ENCODE measurements at places on chromosomes 3 and 15.

GRCh38 chr3:159731254-159731653 lies 257.4 kb upstream of the IL12A start:
- no peak for DNase-seq

DNA sequence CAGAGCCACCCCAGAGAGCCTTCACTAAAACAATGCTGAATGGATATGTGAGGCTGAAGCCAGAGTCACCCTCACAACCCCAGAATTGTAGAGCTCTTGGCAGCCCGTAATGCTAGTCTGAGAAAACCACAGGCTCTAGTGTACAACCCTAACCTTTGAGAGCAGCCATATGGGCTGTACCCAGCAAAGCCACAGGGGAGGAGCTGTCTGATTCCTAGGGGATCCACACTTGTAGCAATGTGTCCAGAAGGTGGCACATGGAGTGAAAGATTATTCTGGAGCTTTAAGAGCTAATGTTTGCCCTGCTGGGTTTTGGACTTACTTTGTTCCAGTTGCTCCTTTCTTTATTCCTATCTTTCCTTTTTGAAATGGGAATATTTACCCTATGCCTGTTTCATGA lies 626.8 kb downstream of the GRM7 start:
- DNase-seq, result no peak

GRCh38 chr15:80567721-80568157 lies 127.4 kb upstream of the ABHD17C start:
- DNase-seq, result no peak

DNA sequence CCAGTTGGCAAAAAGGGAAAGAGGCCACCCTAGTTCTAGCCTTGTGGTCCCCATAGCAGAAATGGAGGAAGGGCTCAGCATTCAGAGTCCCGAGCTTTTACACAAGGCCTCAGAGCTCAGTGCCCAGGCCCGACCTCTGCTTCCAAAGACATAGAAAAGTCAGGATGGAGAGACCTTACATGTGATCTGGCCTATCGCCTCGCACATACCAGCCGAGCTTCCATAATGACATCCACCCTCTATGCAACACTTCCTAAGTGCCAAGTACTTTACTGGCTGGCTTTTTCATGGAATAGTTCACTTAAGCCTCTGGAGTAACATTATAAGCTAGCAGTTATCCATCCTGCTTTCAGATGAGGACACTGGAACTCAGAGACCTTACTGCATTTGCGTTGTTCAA lies 275.9 kb downstream of the FAM43A start:
- DNase-seq, result no peak

GRCh38 chr15:63344731-63345390 lies 36.8 kb downstream of the CA12 start:
- DNase-seq, result no peak

DNA sequence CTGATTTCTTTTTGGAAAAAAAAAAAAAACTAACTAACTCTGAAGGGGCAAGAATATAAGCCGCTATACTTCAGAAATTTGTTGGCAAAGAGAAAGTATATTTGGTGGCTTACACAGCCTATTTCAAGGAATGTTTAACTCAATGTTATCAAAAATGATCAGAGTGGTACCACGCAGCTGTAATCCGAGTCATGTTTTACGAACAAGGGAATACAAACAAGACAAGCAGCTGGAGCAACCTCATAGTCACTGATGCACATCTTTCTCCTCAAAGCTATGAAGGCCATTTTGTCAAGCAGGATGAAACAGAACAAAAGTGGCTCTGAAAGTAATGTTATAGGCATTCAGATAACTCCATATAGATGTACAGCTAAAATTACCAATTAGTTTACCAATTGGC lies 81.2 kb downstream of the SCAPER start:
- DNase-seq, result no peak

GRCh38 chr3:17301271-17301670 lies 416.5 kb downstream of the PLCL2 start:
- DNase-seq, result no peak

DNA sequence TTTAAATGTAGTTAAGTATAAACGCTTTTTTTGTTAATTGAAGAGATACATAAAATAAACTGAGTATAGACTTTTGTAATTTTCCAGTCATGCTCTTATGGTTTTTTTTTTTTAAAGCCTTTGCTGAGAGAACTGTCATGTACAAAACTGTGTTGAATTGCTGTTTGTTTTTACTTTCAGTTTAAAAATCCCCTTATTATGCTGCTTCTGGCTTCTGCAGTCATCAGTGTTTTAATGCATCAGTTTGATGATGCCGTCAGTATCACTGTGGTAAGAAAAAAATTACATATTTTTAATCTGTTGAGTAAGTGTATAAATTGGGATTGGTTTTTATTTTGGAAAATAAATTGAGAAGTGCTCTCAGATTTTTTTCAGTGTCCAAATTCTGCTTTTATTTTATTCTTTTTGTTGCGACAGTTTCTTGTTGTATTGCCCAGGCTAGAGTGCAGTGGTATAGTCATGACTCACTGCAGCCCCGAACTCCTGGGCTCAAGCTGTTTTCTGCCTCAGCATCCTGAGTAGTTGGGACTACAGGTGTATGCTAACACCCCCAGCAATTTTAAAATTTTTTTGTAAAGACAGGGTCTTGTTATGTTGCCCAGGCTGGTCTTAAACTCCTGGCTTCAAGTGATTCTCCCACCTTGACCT lies 40.7 kb downstream of the ATP2C1 start:
- no peak for DNase-seq

- DNase-seq, result no peak
These were observed 13.2 kb downstream of the USP13 start for GRCh38 chr3:179666030-179666429.

DNA sequence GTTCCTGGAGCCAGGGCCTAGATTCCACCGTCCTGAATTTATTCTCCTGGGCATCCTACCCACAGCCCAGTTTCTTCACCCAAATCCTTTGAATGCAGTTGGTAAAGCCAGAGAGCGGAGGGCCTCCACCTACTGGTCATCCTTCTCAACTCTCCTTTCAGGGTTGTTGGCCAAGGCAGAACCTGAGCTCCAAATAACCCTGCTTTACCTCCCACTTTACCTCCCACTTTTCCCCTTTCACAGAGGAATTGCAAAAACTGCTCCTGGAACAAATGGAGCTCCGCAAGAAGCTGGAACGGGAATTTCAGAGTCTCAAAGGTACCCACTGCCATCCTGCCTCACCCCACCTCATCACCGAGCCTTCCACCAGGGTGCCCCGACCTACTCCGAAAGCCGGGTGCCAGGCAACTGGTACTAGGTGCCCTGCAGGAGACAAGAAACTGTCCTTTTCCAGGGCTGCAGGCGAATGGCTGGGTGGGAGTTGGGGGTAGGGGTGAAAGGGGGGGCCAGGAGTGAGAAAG lies 6.8 kb downstream of the SKOR1 start:
- no peak for DNase-seq

GRCh38 chr3:31361371-31362273 lies 171.1 kb upstream of the STT3B start:
- DNase-seq, result no peak

DNA sequence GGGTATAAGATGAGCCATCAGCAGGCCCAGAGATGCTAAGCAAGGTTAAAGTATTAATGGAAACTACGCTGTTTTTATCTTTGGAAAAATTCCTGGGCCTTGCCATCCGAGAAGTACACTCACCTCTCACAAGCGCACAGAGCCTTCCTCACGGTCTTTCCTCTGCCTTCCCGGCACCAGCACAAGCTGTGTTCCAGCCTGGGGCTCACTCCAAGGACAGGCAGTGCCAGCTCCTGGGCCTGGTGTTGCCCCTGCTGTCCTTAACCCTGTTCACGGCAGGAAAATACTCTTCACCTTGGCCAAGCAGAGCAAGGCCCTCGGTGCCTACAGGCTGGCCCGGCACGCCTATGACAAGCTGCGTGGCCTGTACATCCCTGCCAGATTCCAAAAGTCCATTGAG lies 14.3 kb upstream of the RHO start:
- no peak for DNase-seq

GRCh38 chr3:145557405-145557804 lies 603.6 kb downstream of the PLOD2 start:
- DNase-seq, result no peak

GRCh38 chr15:96252148-96252547 lies 78.4 kb upstream of the NR2F2 start:
- DNase-seq, result no peak

GRCh38 chr3:141710888-141711616 lies 27.0 kb upstream of the RNF7 start:
- DNase-seq, result no peak

DNA sequence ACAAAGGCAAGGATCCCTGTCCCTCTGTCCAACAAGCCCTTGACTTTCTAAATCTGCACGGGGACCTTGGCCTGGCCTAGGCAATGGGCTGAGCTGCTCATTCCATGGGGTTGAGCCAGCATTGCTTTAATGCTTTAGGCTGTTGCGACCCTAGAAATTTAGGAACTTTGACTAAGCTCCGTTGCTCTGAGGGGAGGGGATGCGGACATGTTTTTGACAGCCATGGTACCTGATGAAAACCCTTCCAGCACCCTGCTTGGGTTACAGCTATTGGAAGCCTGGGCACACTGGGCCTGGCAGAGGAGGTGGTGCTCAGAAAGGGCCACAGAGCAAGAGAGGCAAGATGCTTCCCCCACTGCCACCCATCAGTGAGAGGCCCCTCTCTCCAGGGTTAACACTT lies 37.1 kb downstream of the SYNM start:
- no peak for DNase-seq

- DNase-seq, result no peak
These were observed 340.0 kb upstream of the TMCO5A start for GRCh38 chr15:37594417-37594816.

GRCh38 chr3:194079702-194080172 lies 56.2 kb upstream of the HES1 start:
- DNase-seq, result no peak

GRCh38 chr15:71559098-71559497 lies 251.3 kb upstream of the NR2E3 start:
- no peak for DNase-seq

DNA sequence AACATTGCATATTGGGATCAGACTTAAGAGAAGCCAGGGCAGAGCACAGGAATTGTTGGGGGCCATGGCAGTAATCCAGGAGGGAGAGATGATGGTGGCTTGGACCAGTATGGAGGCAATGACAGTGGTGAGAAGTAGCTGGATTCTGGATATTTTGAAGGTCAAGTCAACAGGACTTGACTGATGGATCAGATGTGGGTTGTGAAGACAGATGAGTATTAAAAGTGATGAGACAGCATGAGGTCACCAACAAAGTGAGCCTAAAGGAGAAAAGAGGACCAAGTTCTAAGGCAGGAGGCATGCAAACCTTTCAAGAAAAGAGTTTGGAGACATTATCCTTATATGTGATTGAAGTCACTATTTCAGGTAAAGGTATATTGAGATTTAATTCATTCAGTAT lies 56.6 kb upstream of the TIPARP start:
- no peak for DNase-seq

- no peak for DNase-seq
These were observed 59.4 kb upstream of the VGLL4 start for GRCh38 chr3:11703146-11703545.

DNA sequence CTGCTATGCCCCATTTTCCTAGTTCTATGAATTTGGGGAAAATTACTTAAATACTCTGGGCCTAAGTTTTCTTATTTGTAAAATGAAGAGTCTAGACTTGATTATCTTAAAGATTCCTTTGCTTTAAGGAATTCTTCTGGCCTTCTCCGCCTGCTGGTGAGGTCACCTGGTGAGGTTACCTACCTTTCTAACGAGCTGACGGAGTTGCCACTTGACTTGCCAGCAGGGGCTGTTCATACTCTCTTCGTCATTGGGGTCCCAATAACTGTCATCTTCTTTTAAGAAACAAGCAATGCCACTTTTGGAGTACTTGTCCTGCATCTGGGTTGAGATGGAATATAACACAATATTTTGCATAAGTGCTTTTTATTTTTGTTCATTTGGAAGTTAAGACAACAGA lies 8.6 kb downstream of the TNFSF10 start:
- DNase-seq, result no peak

GRCh38 chr3:42119561-42120355 lies 28.6 kb downstream of the TRAK1 start:
- DNase-seq, result no peak

DNA sequence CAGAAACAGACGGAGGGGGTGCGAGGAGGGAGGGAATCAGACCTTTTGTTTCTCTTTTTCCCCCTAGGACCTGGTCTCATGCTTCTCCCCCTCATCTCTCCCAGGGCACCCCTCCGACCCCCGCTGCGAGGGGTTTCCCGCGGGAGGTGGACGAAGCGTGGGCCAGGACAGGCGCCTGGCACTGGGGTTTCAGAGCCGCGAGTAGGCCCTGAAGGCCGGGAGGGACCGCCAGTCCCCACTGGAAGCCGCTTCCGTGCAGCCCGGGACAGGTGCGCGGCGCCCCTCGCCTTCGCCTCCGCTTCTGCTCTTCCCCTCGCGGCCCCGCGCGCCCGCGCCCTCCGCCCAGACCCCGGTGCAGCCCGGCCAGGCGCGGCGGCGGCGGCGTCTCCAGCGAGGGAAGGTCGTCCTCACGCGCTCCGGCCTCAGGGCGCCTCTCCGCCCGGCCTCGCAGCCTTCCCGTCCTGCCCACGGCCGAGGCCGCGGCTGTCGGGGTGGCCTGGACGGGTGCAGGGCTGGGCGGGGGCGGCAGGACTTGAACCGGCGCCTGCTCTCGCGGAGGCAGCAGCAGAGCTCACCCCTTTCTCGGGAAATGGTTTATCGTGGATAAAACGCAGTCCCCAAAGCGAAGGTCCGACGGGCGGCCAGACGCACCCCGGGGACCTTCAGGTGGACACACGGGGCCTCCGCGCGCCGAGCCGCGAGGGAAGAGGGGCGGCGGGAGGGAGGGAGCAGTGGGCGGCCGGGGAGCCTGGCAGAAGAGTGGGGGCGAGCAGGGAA lies 31.5 kb upstream of the ADAMTS17 start:
- DNase-seq, result no peak

- no peak for DNase-seq
These were observed 63.6 kb downstream of the PROS1 start for GRCh38 chr3:93910097-93910496.

- no peak for DNase-seq
These were observed 600.8 kb downstream of the FOXP1 start for GRCh38 chr3:70982700-70983140.

- no peak for DNase-seq
These were observed 5.1 kb upstream of the DNAAF4 start for GRCh38 chr15:55513152-55513551.

DNA sequence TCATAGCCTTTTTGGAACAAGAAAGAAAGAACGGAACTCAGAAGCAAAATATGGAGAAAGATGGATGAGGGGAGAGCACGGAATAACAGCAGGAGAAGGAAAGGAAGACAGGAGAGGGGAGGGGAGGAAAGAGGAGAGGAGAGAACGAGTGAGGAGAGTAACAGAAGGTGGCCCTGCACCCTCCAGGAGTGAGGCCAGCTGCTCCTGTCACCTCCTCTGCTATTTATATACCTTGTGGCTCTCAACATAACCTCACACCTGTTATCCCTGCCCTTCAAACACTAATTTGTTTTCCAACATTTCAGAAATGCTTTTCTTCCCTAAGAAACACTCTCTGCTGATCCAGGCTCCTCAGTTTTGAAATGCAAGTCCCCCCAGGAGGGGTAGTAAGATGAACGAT lies 53.4 kb upstream of the ATP2B2 start:
- DNase-seq, result no peak

All from activated naive CD4-positive, alpha-beta T cell (primary cell).